ENCODE measurements at places on chromosomes 12 and 14. TPM values are rescaled to one million over a fixed set of nuclear protein-coding genes. Genes with fewer than 3 reads are reported as not detected.

Gene OTUB2
- 4.4 TPM for total RNA-seq

Gene MFAP5
- total RNA-seq: 0.36 TPM

Gene EML5
- 1.0 TPM for total RNA-seq

Gene DIO2
- 10.7 TPM for total RNA-seq

Gene SERPINA10
- not detected for total RNA-seq

Gene RFX4
- not detected for total RNA-seq

Gene SYCP3
- not detected for total RNA-seq

Gene MAP1LC3B2
- total RNA-seq: 1.3 TPM

Gene HSPB8
- 20.4 TPM for total RNA-seq

Gene IFI27
- total RNA-seq: 0.25 TPM
